Kidney (tissue), 22 donors: ENCODE measurements at places on chromosomes 13 and 19. TPM values are rescaled to one million over a fixed set of nuclear protein-coding genes. Genes with fewer than 3 reads are reported as not detected.

ZNF154 gene
- 2.2 TPM for polyA plus RNA-seq

ZNF562 gene
- 4.9 TPM for polyA plus RNA-seq

IGFL2 gene
- polyA plus RNA-seq = not detected

CDC37 gene
- polyA plus RNA-seq = 149 TPM

SIAH3 gene
- 0.41 TPM for polyA plus RNA-seq

IRGC gene
- not detected for polyA plus RNA-seq

ZNF442 gene
- 2.1 TPM for polyA plus RNA-seq

EFNB2 gene
- polyA plus RNA-seq = 12.7 TPM

ZNF681 gene
- 0.30 TPM for polyA plus RNA-seq

IGSF23 gene
- polyA plus RNA-seq = not detected

PCID2 gene
- polyA plus RNA-seq = 22.9 TPM

ALKBH6 gene
- polyA plus RNA-seq = 21.7 TPM

LMTK3 gene
- 4.2 TPM for polyA plus RNA-seq

CD177 gene
- 0.17 TPM for polyA plus RNA-seq

ZNF560 gene
- not detected for polyA plus RNA-seq

ZSCAN1 gene
- 2.8 TPM for polyA plus RNA-seq

NLRP11 gene
- polyA plus RNA-seq = not detected

MED4 gene
- polyA plus RNA-seq = 54.3 TPM

CYP2F1 gene
- polyA plus RNA-seq = not detected
